ENCODE measurements at places on chromosomes 6 and 20.

DNA sequence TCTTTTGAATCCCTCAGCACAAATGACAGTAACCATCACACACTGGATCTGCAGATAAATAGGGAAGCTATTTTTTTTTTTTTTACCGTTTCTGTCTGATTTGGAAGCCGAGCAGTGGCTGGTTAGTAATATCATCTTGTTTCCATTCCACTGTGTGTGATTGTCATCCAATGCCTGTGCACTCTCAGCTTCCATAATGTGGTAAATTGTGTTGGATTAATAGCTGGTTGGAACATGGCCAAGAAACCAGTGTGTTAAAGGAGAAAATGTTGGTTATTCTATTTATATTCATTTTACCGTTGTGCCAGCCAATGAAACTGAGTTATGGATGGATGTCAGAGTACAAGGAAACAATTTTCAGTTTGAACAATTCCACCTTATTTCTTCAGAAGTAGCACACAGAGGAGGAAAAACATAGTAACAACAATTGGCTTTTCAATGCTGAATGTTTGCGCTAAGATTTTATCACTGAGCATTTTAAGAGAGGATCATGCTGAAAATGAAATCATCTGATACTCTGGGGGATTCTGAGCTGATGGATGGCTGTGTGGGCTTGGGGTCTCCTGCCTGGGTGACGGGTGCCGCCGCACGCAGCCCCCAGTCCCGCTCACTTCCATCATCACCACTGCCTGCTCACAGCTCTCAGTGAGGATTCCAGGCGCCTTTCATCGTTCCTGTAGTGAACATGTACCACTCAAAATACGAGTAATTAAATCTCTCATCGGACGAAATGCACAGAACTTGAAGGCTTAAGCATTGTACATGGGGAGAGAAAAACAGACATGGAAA lies 40.7 kb upstream of the EXOC2 start:
- DNase-seq: no peak

GRCh38 chr6:122758927-122759334 lies 20.6 kb upstream of the FABP7 start:
- DNase-seq: no peak

DNA sequence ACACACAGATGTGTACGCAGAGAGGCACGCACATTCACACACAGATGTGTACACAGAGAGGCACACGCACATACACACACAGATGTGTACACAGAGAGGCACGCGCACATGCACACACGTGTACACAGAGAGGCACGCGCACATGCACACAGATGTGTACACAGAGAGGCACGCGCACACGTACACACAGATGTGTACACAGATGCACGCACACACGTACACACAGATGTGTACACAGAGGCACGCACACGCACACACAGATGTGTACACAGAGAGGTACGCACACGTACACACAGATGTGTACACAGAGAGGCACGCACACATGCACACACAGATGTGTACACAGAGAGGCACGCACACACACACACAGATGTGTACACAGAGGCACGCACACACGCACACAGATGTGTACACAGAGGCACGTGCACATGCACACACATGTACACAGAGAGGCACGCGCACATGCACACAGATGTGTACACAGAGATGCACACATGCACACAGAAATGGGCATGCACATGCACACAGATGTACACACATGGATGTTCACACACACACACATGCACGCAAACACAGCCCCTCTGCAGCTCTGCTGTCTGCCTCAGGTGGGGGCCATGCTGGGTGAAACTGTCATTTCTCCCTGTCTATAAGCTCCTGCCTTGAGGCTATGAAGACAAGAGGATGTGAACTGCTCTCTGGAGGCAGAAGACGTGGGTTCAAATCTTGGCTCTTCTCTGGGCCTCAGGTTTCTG lies 14.3 kb upstream of the MYT1 start:
- no peak for DNase-seq

DNA sequence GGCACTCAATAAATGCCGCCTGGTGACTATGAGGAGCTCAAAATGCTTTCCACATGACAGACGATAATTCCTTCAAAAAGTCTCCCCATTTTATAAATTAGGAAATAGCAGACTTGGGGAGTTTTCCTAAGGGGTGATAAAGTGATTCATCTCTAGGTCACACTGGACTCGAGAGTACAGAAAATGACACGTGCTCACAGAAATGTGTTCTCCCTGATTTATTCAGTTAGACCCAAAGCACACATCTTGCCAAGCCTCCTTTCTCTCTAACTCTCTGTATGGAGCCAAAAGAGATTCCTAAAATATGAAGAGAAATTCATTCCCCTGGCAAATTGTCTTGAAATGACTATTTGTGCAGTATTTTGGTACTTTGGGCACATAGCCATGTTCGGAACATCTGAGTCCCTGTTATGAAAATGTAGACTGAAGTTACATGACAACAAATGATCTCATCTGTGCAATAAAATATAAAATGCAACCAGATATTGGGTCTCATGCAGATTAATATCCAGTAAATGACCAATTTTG lies 381.1 kb downstream of the TFAP2B start:
- no peak for DNase-seq

DNA sequence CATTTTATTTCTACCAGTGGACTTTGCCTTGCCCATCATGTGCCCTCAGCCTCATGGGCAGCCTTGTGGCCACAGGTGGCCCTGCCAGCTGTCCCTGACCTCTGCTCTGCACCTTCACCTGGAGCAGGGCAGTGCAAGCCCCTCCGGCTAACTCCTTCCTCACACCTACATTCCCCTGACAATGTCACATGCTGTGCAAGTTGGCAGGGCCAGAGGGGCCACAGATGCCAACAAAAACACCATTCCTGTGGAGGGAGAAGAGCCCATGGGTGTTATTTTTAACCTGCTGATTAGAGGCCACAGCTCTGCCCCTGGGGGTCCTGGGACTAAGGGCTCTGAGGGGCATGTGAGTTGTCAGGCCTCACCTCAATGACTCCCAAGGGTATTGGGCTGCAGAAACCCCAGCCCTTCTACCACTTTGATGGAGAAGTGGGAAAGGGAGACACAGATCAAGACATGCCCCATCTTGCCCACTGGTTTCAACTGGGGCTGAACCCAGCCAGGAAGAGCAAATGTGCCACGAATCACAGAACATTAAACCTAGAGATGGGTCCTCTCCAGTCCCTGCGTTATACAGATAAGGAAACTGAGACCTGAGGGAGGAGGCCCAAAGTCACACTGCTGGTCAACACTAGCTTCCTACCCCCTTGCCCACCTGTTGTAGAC lies 65.0 kb downstream of the MRPL14 start:
- DNase-seq: no peak

DNA sequence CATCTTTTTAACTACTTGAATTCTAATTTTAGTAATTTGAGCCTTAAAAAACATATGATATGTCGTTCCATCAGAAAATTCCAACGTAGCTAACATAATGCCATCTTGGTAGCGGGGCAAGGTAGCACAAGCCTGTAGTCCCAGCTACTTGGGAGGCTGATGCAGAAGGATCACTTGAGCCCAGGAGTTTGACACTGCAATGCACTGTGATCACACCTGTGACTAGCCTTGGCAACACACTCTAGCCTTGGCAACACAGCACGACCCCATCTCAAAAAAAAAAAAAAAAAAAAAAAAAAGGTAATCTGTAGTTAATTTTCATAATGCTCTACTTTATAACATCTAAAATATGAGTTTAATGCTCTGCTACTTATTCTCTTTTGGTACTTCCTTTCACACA lies 6.7 kb downstream of the BCLAF1 start:
- DNase-seq: no peak

DNA sequence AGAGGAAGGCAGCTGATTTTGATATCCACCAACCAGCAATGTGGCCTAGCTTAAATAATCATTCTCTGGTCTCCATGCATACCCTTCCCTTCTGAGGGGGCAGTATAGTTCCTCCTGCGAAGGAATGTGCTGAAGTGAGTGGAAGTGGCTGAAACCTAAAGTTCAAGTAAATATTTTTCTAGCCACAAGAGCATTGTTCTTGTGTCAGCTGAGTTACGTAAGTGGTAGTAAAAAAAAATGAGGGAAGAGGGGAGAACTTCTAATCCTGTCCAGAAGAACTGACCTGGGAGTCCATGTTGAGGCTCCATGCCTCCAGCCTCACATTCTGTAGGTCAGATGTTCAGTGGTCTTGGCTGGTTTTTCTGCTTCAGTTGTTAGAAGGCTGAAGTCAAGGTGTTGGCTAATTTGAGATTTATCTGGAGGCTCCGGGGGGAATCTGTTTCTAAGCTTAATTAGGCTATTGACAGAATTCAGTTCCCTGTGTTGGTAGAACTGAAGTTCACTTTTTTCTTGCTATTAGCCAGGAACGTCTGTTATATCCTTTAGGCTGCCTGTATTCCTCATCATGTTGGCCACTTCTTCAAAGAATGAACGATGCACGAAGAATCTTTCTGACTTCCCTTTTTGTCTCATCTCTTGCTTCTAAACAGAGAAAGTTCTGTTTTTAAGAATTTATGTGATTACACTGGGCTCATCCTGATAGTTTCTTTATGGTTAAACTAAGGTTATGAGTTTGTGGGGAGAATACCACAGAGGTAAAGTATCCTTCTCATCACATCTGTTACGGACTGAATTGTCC lies 207.1 kb upstream of the PRSS16 start:
- peak; percentile 7 for DNase-seq

- no peak for DNase-seq
Observed at GRCh38 chr6:150169609-150170008, 26.8 kb downstream of the PPP1R14C start.

DNA sequence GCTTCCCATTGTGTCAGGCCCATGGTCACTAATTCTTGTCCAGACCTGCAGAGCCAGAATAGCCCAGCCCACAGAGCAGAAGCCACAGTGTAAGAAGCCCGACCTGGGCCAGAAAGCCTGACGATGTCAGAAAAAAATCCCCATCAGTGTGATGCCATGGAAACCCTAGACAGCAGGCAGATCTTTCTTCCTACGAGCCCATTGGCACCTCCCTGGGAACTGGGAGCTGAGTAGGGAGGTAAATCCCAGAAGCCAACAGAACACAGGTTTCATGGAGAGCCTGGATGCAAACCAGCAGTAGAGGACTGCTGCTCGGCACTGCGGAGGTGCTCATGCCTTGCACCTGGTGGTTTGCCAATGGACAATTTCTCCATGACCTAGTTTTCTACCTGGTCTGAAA lies 82.2 kb upstream of the SLC22A16 start:
- no peak for DNase-seq

- no peak for DNase-seq
Observed at GRCh38 chr6:139152892-139153271, 18.0 kb downstream of the HECA start.

- no peak for DNase-seq
Observed at GRCh38 chr6:129908356-129908755, 47.2 kb upstream of the TMEM244 start.

DNA sequence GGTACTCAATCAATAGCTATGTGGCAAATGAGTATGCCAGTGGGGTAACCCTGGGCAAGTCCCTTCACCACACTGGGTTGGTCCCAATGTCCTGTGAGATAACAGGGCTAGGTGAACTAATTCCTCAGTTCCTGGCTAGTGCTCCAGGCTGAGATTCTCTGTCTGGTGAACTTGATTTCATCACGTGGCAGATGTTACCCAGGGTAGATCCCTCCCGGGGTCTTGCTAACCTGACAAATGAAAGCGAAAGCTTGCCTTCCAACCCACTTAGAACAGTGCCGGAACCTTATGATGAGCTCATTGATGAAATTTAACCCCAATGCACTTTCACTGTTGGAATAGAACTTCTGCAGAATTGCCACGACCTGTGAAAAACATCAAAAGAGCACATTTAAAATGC lies 6.6 kb upstream of the ANKRD60 start:
- DNase-seq: no peak

DNA sequence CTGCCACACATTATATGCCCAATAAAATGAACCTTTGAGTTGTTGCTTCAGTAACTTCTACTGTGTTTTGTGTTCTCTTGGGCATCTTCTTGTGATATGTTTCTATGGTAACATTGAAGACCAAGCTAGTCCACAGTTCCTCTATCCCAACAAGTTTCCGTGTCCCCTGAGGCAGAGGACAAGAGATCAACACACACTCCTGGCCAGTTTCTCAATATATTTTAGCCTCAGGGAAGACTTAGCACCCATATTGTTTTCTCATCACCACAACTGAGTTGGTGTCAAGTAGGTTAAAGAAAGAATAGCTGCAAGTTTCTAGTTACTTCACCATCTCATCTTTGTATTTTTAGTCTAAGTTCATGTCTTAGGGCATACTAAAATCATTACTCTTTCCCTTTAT lies 277.5 kb downstream of the UST start:
- no peak for DNase-seq

- DNase-seq: no peak
Observed at GRCh38 chr6:129248946-129249345, 366.0 kb downstream of the LAMA2 start.

- peak; percentile 88 for DNase-seq
Observed at GRCh38 chr20:50071039-50071888, 41.7 kb downstream of the UBE2V1 start.

DNA sequence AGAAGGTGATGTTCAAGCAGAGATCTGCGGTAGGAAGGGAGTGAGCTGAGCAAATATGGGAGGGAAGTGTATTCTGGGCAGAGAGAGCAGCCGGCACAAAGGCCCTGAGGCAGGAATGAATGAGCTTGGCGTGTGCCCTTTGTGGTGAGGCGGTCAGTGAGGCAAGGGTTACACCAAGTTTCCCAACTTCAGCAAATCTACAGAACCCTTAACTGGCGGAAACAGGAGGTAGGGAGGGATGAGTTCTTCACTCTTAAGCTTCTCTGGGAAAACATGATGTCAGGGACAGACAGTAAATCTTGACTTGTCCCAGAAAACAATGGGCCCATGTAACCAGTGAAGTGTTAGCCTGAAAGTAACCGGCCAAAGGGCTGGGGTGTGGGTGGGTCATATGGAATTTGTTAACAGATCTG lies 97.1 kb upstream of the PTPN1 start:
- no peak for DNase-seq

DNA sequence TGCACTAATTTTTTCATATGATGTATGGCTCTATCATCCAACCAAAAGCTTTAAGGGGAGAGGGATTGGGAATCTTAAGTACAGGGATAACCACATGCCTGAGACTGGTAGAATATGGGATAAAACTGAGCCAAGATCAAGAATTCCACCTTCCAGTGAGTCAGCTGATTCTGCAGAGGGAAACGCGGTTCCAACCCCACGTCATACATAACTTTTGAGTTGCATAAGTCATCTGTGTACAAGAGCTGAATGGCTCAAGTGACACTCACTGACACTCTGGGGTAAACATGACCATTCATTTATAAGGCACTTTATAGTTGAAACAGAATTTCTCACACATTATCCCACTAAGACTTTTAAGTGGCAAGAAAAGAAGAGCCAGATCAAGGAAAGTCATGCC lies 16.4 kb downstream of the TRIM27 start:
- no peak for DNase-seq

DNA sequence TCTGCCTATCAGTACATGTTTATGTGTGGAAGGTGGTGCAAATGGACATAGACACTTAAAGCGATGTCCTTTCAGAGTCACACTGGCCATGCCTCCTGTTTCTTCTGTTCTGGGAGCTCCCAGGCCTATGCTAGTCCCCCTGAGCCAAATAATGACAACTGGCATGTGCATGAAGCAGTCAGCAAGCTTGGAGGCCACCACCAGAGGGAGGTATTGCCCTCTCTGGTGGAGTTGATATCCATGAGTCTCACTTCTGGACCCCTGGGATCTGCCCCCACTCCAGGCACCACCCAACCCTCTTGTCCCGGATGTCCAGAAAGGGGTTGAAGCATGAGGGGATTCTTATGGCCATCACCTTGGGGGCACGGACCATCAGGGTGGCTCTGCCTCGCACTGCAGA lies 172.2 kb downstream of the AIG1 start:
- DNase-seq: peak; percentile 16
